Stimulated activated CD8-positive, alpha-beta memory T cell treated with anti-CD3 and anti-CD28 coated beads, Interleukin-4, amount 100 ng/mL, for 1 hour (primary cell): ENCODE measurements at places on chromosomes 12 and 14.

DNA sequence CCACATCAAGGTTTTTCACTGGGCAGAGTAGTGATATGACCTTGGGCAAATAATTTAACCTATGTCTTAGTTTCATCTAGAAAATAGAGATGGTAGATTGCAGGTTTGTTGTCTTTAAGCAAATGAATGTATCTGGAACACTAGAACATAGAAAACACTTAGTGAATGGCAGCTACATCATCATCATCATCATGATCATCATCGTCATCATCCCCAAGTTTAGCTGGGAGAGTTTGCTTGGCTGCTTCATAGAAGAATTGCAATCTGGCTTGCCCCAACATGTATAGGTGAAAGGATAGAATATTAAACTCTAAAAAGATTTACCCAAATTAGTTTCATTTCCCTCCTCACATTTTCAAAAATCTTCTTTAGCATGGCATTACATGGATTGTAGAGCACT lies 91.3 kb upstream of the TMEM260 start:
- no peak for DNase-seq

DNA sequence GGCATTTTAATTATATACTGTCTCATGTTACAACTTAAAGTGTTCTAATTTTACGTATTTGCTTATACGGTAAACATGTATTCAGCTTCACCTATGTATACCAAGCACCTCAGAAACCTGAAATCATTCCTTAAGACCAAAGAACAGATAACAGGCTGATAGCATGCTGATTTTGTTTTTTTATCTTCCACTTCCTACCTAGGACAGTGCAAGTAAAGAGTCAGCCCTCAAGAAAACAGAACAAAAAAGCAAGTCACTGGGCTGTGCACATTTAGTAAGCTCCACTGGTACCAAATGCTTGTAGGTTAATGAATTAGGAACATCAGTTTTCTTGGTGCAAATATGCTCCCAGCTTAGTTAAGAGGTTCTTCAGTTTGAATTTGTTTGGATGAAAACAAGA lies 611.3 kb downstream of the VRK1 start:
- DNase-seq: no peak

- DNase-seq: no peak
Observed at GRCh38 chr12:120588948-120589930, 8.0 kb upstream of the POP5 start.

DNA sequence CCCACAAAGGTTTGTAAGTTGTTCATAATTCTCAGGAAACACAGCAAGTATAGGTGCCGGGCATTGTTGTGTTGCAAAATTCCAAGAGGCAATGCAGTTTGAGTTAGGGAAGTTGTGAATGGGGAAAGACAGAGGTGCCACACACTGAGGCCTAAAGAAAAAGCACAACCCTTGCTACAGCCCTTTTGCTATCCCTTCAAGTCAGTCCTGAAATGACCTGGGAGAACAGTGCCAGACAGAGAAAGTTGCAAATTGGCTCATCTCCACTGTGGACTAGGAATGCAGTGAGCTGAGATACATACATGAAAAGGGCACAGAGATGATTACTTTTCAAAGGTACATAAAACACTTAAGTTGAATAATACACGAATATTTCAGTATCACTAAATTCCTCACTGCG lies 213.3 kb upstream of the TMTC1 start:
- DNase-seq: no peak

DNA sequence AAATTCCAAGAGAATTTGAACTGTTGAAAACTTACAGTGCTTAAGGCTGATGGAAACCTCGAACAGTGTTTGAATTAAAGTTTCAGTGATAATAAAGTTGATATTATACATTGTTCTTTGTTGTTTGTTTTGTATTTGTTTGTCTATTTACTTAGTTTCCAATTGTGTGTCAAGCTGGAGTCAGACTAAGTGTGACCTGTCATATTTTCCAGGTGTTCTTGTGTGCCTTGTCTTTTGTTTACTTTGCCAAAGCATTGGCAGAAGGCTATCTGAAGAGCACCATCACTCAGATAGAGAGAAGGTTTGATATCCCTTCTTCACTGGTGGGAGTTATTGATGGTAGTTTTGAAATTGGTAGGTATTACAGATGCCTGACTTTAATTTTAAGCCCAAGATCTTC lies 6.0 kb downstream of the SLCO1C1 start:
- no peak for DNase-seq

DNA sequence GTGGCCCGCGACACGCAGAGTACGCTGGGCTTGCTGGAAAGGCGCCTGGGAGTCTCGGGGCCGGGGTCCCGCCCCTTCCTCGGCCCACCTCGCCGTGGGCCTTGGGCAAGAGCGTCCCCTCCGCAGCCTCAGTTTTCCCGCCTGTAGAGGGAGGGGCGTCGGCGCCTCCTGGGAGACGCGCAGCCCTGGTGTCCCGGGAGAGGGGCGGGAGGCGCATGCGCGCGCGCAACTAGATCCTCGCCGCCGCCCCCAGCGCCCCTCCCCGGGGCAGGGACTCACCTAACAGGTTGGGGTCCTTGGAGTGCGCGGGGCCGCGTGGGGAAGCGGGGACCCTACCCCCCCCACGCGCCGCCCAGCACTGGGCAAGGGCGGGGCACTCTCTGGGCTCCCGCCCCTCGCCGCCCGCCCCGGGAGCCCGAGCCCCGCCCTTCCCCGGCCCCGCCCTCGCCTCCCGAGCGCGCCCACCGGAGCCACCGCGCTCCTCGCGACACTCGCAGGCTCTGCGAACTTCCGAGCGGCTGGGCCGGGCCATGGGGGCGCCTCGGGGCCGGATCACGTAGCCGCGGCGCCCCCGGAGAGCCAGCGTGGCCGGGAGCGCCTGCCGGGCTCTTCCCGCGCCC lies at the start of gene KIF26A:
KIF26A (plus strand) TSS at position 490 of the 620 bp plus-strand sequence. CDS start 136 bp downstream, outside the sequence.
- DNase-seq: no peak

DNA sequence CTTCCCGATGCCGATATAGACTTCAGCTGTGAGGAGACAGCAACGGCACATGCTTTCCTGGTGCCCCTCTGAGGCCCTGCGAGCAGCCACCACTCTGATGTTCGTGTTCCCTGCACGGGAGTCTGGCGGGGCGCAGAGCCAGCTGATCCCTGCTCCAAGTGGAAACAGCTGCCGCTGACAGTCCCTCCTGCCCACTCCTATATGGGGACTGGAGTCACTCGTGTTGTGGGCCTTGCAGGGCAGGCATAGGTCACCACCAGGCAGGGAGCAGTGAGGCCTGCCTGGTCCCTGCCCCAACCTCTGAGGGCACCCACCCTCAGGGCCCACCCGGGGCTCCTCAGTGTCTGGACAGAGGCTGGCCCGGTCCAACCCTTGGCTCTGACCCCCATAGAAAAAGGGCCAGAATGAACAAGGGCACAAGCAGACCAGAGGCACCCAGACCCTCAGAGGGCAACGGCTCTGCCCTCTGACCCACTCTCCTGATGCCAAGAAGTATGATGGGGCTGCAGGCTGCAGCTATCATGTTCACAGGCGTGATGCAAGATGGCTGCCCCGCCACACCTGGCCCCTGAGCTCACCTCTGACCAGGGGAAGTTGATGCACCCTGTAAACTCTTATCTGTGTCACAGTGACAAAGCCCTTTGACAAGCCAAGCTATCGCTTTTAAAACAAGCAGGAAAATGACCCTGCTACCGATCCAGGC lies 181.6 kb downstream of the CALM1 start:
- no peak for DNase-seq

GRCh38 chr14:91333650-91334039 lies 84.0 kb downstream of the CCDC88C start:
- DNase-seq: no peak

DNA sequence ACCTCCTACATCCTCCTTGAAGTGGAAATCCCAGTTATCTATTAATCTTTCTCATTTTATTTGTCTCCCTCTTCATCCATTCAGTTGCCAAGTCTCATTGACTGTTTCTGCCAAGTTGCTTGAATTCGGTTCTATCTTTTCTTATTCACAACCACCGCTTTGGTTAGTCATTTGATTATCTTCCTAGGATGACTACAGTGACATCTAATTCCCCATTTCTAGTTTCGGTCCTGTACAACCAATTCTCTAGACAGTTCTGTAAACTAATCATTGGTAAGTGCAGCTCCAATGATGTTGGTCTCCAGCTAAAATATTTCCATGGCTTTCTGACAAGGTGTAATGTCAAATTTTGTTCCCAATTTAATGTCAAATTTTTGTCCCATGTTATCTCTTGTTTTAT lies 220.1 kb downstream of the ADAMTS20 start:
- no peak for DNase-seq

DNA sequence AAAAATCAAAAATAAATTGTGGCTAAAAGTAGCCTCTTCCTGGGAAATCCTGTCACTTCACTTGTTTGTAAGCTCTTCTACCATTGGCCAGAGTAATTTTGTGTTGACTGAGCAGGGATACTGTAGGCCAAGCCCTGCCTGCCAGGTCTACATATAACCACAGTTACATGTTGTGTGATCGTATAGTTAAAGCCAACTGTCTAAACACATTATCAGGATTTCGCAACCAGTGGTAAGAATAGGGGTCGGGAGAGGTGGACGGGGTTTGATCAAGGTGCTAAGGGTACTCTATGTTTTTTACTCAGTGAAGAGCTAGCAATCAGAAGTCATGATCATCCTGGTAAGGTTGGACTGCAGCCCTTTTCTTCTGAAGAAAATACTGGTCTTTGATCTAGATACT lies 13.4 kb downstream of the ANKRD13A start:
- DNase-seq: no peak

- no peak for DNase-seq
Observed at GRCh38 chr12:8948701-8949341, 624 bp downstream of the M6PR start.

DNA sequence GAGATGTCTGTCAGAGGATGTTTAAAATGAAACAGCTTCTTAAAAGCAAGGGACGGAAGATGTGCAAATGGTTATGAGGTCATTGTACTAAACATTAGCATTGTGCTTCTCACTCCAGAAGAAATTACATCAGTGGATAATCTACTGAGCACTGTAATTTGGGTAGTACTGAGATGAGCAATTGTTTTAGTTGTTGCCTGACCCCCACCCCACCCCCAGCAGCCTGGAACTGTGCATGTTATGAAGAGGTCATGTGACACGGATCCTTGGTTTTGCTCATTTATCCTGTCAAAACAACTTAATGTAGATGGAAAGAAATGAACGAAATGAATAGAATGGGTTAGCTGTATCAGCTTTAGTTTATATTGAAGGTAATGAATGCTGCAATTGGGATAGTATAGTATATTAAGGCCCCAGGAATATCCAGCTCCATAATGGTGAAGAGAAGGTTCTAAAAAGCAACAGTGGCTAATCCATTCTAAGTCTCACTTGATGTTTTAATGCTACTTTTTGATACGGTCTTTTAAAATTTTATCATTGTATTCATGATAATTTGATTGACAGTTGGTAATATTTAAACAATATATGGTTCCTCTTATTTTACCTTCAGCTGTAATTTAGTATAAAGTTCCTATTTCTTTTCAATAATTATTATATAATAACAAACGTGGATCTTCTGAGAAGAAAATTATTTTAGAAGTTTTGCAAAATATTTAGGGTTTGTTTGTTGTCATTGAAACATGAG lies 58.5 kb downstream of the WNK1 start:
- DNase-seq: no peak

- DNase-seq: no peak
Observed at GRCh38 chr12:125454786-125455480, 389.7 kb downstream of the AACS start.

DNA sequence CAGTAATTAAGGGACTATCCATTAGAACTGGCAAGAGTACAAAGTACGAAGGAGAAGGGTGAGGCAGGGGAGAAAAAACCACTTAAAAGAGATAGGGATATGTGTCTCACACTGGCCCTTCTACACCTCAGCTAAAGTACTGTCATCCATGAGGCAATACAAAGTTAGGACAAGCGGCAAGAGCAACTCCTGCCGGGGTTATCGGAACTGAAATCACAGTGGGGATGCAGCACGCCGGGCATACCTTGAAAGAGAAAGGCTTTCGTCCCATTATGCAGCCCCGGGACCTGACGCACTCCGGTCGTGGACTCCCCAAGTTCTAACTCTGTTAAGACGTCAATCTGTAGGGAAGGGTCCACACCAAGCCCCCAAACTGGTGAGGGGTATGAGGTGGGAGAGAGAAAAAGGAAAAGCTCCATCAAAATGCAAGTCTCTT lies 1.1 kb downstream of the NELL2 start:
- no peak for DNase-seq

GRCh38 chr12:11015775-11016430 lies 6.5 kb downstream of the TAS2R19 start:
- DNase-seq: no peak

GRCh38 chr14:100049220-100049619 lies 16.0 kb upstream of the EVL start:
- DNase-seq: no peak

GRCh38 chr12:91383099-91383498 lies 200.5 kb upstream of the DCN start:
- DNase-seq: no peak

- DNase-seq: no peak
Observed at GRCh38 chr12:47825173-47825639, 5.5 kb upstream of the HDAC7 start.

- no peak for DNase-seq
Observed at GRCh38 chr14:61866932-61867920, 105.0 kb downstream of the SNAPC1 start.

DNA sequence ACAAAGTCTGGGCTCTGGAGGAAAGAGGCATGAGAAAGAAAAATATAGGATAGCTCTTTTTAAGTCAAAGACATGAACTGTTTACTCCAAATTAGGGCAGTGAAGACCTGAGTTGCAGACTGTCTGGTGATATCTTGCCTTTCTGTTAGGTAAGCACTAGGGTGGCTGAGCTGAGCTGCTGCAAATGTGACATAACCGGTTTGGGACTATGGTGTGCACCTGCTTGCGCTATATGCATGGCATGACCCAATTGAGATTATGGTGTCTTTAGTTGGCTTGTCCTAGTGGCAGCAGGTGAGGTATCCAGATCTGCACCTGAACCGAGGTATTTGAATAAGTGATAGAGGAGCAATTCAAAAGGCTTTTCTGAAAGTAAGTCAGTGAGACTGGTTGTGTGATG lies 345.6 kb downstream of the APAF1 start:
- no peak for DNase-seq

- no peak for DNase-seq
Observed at GRCh38 chr12:8014836-8015235, 17.7 kb upstream of the FOXJ2 start.

DNA sequence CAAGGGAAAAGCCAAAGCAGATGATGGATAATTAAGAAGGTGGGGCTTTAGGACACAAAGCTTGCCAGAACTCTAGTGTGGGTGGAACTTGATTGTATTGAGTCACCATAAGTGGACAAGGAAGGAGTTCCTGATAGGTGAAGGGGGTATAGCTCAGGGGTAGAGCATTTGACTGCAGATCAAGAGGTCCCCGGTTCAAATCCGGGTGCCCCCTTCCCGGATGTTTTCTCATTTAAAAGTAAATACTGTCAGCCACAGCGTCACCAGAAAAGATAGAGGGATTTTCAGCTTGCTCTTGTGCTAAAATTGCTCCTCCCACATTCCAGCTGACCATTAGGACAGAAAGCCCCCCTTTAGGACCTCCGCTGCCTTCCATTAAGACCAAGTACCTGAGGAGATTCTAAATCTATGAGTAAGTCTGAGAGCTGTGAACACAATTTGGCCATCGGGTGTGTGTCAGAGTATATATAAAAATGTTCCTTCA lies 36.6 kb downstream of the DCAF4 start:
- DNase-seq: no peak

- DNase-seq: no peak
Observed at GRCh38 chr12:95615749-95616148, 64.5 kb upstream of the USP44 start.
